NCI-H82 (cell line): ENCODE measurements at places on chromosomes 2 and 18.

DNA sequence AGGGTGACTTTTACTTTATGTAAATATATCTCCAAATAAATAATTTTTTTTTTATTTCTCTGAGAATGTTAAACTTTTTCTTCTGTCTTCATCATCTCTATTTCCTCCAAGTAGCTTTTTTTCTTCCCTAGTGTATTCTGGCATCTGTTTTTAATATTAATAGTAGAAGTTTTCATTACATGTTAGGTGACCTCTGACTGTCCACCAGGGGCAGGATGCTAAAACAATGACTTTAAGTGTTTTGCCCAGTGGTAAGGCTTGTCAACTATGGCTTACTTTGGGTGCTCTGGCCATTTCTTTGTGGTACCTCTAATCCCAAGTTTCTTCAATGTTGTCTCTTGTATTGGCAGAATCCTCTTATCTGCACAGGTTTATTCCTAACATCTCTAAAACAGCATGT lies 127.1 kb downstream of the SRBD1 start:
- DNase-seq, result peak; percentile 9

GRCh38 chr2:195730912-195731311 lies 73.9 kb downstream of the SLC39A10 start:
- no peak for DNase-seq

DNA sequence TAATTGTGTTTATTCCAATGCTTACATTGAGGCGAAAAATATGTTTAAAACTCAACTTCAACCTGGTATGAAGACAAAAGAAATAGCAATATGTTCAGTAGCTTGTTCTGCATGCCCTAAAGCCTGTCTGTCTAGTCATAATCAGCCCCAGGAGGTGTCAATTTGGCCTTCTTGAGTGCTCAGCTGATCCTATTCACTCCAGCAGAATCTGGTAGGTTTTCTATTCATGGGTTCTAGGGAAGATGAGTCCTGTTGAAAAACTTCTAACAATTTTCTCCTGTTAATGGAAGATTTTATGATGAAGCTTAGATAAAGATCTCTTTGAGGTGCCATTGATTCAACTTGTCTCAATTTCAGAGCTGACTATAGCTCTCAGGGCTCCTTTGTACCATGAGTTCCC lies 402.0 kb upstream of the UBE2E3 start:
- DNase-seq, result no peak

GRCh38 chr2:100584816-100585215 lies 22.0 kb downstream of the PDCL3 start:
- no peak for DNase-seq

DNA sequence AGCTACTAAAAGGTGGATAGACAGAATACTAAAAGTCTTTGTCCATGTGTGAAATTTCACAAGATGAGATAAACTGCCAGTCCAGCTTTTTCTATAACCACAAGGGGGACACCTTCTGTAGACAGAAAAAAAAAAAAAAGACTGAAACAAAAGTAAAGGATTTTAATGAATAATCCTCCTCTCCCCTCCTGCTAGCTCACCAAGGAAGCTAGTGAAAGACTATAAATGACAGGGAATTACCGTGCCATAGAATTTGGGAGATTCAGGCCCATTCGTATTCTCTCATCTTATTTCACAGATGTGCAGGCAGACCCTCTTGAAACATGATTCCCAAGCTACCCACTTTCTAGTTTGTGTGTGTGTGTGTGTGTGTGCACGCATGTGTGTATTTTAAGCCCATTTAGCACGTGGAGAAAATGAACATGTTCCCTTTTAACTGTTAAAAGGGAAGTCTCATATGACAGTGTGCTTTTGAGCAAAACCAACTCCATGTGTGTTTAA lies 36.3 kb upstream of the SLC8A1 start:
- DNase-seq, result peak; percentile 68

GRCh38 chr2:10269291-10269690 lies 33.4 kb upstream of the HPCAL1 start:
- no peak for DNase-seq

DNA sequence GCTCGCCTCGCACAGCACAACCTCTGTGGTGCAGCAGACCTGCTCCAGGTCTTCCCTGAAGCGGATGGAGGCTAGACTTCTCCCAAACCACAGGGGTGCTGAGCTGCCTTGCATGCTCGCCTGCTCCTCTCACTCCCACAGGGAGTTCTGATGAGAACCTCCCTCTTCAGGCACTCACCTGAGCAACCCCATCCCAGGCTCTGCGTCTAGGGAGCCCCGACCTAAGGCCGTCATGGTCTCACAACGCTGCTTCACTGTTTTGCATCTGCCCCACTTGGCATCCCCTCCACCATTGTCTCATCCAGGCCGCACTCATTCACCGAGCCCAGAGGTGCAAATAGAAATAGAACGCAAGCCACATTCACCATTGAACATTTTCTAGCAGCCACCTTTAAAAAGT lies 24.6 kb upstream of the MC5R start:
- no peak for DNase-seq

- DNase-seq, result no peak
These were observed 49.5 kb downstream of the SPRED2 start for GRCh38 chr2:65382776-65383357.

DNA sequence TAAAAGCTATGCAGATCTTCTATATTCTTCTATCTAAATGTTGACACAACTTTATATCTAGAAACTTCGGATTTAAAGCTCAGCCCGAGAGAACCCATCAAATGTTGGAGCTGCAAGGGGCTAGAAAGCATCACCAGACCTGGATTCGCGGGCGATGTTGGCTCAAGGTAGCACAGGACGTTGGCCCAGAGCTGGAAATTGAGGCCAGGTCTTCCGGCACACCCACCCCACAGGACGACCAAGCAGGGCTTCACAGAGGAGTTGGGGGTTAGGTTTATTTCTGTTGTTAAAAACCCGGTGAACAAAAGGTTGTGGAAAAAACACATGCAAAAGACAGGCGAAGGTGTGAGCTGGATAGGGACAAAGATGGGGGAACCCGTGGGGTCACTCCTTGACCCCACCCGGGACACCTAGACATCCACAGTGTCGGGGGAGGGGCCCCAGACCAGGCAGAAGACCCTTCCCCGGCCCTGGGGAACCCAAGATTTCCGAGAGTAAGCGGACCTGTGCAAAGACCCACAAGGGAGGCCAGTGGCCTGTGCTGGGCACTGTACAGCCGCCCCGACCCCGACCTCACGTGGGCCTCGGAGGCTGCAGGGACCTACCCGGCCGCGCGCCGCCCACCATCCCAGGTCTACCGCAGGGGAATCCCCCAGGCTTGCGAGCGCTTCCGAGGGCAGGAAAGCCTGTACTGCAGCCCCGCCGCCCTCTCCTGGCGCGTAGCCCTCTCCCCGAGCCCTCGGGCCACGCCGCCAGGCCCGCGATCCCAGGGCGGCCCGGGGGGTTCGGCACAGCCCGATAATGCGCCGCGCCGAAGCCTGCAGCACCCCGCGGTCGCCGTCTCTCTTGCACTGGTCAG lies 1.8 kb upstream of the AGBL5 start:
- DNase-seq, result peak; percentile 77

- peak; percentile 30 for DNase-seq
These were observed 297.8 kb upstream of the SESTD1 start for GRCh38 chr2:179562330-179562885.

DNA sequence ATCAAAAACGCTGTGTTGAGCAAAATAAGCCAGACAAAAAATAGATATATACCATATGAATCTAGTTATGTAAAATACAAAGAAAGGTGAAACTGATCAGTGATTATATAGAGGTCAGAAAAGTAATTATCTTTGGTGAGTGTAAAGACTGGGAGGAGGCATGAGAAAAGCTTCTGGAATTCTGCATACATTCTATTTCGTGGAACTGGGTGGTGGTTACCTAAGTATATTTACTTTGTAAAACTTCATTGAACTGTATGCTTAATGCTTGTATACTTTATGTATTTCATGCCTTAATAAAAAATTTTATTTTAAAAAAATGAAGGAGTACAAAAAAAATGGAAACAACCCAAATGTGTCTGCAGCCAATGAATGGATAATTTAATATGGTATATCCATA lies 153.1 kb upstream of the ALPP start:
- no peak for DNase-seq

GRCh38 chr2:25000503-25001324 lies 29.0 kb upstream of the DNAJC27 start:
- DNase-seq, result no peak

DNA sequence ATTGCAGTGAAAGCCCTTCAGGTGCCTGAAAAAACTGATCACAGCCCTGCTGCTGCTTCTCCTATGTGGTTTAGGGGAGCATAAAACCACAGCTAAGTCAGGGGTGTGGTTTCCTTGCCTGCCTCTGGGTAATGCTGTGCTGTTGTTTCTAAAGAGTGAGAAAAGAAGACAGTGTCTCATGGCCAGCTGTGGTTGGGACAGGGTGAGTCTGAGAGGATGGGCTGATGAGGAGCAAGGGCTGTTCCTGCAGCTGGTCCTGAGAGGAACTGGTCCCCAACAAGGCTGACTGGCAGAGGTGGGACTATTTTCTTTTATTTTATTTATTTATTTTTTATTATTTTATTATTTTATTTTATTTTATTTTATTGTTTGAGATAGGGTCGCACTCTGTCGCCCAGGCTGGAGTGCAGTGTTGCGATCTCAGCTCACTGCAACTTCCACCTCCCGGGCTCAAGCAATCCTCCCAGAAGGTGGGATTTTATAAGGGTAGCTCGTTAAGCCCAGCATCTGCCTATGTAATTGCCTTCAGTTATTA lies 236.7 kb downstream of the FHOD3 start:
- peak; percentile 24 for DNase-seq

DNA sequence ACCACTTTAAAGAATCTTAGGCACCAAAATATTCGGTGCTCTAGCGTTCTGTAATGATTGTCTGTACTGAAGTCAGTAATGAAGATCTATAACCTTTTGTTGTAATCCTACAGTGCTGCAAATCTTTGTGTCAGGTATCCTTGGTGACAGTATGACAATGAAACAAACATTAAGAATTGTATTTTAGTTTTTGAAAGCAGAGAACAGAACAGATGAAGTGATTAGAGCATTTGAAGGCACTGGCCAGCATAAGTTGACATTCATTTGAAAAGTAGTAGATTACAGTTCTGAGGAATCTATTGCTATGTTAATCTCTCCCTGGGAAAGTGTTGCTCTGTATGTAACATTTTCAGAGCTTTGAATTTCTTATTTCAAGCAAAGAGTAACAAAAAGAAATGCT lies 451.2 kb downstream of the NUP35 start:
- DNase-seq, result no peak

DNA sequence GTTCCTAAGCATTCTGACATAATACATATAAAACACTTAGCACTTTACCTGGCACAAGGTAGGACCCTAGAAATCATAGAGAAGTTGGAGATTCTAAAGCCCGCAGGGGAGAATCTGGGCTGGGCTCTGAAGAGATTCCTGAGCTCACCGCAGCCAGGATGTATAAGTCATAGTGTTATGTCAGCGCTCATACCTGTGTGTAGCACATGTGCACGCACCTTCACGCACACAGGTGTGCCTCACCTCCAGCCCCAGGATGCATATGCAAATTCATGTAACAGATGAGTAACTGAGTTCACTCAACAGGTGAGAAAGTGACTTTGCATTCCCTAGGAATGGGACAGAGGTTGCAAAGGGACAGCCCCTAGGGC lies 7.9 kb upstream of the SDC1 start:
- DNase-seq, result no peak
